ENCODE measurements at places on chromosomes 6 and 20.

DNA sequence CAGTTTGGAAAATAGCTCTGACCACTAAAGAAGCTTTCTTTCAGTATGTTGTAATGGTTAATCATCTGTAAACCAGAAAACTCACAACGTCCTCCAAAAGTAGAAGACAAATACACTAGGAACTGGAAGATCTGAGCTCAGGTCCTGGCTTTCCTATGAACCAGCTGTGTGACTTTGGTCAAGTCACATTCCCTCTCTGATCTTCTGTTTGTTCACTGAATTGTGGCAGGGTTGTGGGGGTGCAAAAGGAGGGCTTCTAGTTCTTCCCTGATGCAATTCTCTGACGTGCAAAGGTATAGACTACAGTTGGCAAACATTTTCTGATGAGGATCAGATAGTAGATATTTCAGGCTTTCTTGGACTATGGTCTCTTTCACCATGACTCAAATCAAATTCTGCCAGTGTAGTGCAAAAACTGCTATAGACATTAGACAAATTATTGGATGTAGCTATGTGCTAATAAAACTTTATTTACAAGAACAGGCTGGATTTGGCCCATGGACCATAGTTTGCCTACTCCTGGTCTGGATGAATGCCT is 44.9 kb downstream of the ATXN1 start:
- no peak for DNase-seq

- no peak for DNase-seq
Measured at GRCh38 chr20:37333848-37334318, 12.1 kb upstream of the SRC start.

DNA sequence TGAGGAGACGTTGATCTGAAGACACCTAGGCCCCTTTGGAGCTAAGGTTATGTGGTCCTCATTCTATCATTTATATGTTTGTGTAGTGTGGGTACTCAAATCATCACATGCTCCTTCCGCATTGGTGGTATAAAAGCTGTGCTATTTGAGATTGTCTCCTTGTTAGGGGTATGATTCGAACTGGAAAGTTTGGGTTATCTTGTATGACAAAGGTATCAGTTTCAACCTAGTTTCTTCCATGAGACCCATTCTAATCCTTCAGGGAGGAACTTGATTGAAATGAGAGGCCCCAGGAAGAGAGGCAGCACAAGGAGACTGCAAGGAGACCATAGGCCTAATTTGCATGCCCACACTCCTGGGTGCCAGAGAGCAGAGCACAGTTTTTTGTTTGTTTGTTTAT is 104.2 kb upstream of the TIAM2 start:
- DNase-seq = no peak

- no peak for DNase-seq
Measured at GRCh38 chr6:12007473-12007872, 4.6 kb upstream of the HIVEP1 start.

GRCh38 chr6:136982928-136983327 is 60.8 kb downstream of the SLC35D3 start:
- DNase-seq = no peak

DNA sequence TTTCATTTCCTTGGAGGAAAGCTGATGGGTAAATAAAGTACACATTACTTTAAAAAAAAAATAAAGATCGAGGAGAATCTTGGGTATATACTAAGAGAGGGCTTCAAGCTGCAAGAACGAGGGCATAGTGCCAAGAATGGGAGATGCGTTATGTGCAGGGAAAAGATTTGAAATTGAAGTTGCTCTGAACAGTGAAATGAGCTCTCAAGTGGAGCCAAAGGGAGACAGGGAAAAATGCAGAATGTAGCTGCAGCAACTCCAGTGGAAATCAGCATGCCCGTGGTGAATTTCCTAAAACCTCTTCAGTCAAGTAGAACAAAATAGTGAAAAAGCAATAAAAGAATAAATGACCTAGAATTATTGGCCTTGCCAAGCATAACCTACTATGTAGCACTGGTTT is 11.4 kb upstream of the COL9A1 start:
- DNase-seq = no peak

- DNase-seq = no peak
Measured at GRCh38 chr6:18962361-18962905, 575.3 kb downstream of the RNF144B start.
